ENCODE measurements at places on chromosomes 3 and 15. TPM values are rescaled to one million over a fixed set of nuclear protein-coding genes. Genes with fewer than 3 reads are reported as not detected.

- no peak for DNase-seq
Observed at GRCh38 chr3:132461544-132461943, 44.2 kb downstream of the DNAJC13 start.

DNA sequence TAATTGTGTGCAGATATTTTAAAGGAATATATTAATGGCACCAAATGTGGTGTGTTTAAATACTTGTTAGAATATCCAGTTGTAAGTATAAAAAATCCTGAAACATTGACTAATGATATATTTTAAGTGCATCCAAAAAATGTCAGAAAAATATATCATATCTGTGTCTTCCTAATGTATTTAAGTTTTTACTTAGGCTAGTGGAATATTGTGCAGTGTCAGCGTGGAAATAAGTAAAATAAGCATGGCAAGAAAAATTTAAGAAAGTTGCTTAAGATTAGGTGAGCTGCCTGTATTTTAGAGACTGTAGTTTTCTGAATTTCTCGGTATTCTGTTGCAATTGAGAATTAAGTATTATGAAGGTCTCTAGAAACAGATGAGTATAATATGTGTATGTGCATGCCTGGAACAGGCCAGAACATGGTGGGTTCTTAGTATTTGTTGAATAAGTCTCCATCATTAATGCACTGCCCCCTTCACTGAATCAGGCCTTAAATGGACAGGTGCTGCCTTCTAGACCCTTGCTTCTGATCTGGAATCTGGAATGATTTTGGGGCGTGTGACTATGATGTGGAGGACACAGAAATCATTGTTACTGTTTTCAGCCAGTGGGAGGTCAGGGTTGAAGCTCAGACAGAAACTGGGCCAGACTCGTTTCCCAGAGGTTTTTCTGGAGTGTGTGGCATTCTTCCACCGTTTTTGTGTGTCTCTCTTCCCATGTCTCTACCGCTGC is 86.1 kb downstream of the TRAK1 start:
- no peak for DNase-seq

DNA sequence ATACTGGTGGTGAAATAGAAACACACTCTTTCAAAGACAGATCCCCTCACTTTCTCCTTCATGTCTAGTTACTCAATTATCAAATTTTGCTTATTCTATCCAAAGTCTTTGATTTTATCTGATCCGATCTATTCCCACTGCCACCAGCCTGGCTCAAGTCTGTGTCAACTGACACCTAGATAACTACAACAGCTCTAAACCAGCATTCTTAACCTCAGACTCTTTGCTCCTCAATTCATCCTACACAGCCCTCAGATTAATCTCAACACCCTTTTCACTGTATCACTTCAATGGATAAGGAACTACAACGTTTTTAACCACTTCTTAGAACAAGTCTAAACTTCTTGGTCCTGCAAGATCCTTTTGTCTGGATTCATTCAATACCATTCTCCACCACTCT is 9.1 kb downstream of the KPNA1 start:
- no peak for DNase-seq

GRCh38 chr15:92471288-92471687 is 77.6 kb downstream of the ST8SIA2 start:
- no peak for DNase-seq

DNA sequence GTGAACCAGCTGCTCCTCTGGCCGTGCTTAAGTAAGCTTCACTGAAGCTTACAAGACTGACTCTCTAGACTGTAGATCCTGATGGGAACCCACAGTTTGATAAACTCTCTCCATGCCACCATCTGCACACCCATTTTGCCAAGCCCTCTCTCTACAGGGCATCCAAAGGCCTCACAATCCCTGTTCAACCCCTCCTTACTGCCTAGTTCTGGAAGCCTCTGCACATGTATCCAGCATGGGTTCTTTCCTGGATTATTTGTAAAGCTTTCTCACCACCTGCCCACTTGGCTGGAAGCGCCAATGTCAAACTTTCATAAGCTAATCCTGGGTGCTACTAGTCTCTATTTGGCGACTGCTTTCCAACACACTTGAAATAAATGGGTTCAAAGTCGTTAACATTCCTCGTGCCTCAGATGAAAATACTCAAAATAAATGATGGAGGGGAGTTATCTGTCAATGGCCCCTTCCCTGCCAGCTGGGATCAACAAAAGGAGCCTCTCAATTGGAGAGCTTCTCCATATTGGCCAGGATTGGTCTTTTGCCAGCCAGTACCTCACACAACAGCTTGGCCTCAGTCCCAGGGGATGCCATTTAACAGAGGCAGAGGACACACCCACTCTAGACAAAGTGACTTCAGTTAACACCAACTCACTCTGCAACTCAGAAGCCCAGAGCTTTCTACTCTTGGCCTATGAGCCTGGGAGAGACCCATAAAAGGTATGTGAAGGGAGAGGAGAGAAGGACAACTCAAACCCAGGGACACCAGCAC is 48.1 kb downstream of the SH3BP5 start:
- DNase-seq: peak; percentile 66

DNA sequence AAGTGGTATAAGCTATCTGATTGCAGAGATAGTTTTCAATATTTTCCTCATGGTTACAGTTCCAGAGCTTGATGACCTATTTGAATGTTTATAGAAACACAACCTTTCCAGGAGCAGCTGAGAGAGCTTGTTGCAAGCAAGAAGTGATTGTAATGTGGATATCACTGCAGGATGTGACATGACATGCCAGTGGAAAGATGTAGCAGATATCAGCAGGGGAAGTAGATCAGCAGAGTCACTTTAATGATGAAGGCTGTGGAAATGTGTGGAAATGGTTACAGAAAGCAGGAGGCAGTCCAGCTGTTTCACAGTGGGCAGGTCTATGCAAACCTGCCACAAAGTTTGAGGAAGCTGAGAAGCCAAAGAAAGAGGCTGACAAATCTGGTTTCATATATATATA is 21.0 kb downstream of the TMEM158 start:
- DNase-seq: no peak

DNA sequence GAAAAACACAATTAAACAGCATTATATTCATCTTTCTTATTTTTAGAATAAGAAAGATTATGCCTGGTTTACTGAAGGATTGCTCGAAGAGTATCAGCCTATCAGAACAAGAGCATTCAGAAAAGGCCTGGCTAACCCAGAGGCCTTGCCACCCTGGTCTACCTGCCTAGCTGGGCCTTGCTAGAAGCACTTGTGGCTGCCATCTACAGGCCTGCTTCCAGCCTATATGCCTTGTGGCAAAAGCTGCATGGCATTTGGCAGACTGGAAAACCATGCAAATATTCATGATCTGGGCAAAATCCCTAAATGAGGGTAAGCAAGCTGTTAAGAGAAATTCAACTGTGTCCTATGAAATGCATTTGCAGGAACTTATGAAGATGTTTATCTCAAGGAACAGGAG is 9.3 kb upstream of the ATP13A4 start:
- no peak for DNase-seq

DNA sequence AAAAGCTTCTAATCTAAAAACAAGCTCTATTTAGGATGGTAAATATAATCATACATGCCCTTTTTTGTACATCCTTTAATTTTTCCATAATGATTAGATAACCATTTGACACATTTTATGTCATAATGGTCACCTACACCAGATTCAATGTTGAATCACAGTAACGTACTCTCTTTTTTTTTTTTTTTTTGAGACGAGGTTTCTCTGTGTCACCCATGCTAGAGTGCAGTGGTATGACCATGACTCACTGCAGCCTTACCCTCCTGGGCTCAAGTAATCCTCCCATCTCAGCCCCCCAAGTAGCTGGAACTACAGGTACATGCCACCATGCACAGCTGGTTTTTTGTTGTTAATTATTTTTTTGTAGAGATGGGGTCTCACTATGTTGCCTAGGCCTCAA is 49.2 kb downstream of the PROS1 start:
- no peak for DNase-seq

GRCh38 chr3:100754563-100755334 is 45.5 kb downstream of the TFG start:
- DNase-seq: no peak

GRCh38 chr3:192747746-192748145 is 20.4 kb upstream of the FGF12 start:
- no peak for DNase-seq

GRCh38 chr3:9779075-9779593 is 9.4 kb upstream of the CAMK1 start:
- peak; percentile 3 for DNase-seq

DNA sequence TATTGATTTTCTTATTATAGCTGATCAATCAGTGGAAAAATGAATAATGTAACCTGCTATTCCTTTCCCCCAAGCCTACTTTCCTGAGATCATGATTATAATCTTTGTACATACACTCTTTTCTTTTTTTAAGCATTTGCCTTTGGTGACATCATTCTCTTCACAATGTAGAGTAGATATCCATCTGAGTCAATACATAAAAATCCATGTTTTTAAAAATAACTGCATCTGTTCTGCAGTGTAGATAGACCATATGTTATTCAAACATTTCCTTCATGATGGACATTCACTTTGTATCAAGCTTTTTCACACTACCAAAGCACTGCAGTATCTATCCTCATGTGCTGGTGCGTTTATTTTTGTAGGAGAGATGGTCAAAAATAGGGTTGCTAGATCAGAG is 211.1 kb downstream of the PTPRG start:
- no peak for DNase-seq

DNA sequence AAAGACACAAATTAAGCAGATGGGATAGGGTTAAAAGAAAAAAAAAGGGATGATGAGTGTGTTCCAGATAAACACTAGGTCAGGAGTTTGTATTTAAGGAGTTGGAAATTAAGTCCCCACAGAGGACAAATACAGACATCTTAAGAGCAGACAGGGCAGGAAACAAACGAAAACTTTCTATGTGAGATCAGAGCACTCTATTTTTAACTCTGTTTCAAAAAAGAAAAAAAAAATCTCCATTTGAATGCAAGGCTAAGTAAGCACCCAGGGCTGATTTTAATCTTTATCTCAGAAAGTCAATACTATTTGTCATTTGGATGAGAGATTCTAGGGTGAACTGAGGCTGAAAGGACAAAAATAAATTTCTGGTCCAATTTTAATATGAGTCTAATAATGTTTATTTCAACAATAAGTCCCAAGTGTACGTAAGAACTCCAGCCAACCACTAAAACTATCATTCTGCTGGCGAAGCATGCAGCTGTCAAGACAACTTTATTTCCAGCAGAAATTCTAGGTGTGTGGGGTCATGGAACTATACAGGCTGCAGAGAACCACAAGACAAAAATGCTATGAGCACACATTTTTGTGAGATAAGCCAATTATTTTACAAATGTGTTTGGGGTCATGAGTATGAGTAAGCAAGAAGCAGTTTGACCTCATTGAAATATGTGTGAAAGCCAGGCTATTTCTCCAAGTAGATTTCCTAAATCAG is 186.1 kb downstream of the FMN1 start:
- DNase-seq: no peak

DNA sequence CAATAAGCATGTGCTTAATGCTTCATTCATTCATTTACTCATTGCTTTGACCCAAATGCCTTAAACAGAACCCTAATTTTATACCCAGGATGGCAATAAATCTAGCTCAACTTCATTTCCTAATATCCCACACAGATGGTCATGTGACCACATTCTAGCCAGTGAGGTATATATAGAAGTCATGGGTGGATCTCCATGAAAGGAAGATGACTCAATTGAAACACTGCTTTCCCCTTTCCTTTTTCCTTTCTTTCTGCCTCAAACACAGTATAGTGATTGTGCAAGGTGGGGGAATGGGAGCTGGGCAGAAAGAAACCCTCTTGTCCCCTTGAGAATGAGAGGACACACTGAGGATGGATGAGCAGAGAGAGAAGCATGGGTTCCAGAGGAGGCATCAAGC is 183.5 kb upstream of the PRICKLE2 start:
- DNase-seq: no peak

GRCh38 chr15:51218299-51218938 is 120.0 kb downstream of the CYP19A1 start:
- no peak for DNase-seq

GRCh38 chr3:182795389-182795782 is 2.1 kb downstream of the ATP11B start:
- no peak for DNase-seq

- no peak for DNase-seq
Observed at GRCh38 chr3:194622621-194623340, 10.4 kb downstream of the TMEM44 start.

DNA sequence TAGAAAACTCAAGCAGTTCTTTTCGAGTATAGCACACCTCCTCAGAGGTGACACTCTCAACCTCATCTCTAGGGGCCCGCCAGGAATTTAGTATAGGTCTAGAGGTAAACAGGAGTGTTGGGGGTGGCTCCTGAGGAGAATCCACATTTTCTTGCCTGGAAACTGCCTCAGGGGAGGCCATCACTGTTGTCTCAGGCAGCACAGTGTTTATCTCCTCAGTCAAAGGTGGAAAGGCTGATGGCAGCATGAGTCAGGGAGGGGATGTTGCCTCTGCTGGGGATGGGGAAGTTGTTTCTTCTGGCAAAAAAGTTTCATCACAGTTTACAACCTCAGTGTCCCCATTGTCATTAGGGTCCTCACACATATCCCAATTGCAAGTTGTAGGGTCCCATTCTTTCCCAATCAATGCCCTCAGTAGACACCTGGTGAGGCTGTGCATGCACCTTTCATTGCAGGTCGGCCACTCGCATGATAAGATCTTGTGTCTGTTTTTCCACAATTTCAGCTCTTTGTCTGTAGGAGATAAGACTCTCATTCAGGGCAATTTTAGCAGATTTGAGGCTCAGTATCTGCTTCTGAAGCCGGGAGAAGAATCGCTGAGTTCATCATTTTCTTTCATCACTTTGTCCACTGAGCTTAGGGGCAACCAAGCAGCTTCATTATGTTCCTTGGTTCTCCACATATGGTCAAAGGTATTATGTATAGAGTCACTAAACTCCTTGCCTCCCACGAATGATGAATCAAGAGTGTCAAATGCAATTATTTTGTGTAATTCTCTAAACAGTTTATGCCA is 25.8 kb downstream of the NAALADL2 start:
- no peak for DNase-seq

- no peak for DNase-seq
Observed at GRCh38 chr3:95350049-95350448, 1287.2 kb downstream of the NSUN3 start.

DNA sequence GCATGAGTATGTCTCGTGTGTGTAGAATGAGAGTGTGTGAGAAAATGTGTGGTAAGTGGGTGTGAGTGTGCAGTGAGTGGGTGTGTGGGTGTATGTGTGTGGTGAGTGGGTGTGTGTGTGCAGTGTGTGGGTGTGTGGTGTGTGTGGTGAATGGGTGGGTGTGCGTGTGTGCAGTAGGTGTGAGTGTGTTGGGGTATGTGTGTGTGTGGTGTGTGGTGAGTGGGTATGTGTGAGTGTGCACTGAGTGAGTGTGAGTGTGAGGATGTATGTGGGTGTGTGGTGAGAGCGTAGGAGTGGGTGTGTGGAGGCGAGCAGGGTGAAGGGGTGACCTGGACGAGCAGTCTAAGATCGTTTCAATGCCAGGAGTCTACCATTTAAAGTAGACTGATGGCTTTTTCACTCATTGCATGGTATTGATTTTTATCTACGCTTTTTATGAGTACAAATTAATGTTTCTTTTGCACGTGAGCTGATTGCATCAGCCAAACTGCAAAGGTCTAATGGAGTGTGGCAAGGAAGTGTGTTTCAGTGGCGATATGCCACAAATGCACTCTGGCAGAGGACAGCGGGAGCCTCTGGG is 1.6 kb upstream of the CPN2 start:
- no peak for DNase-seq

The CAMKV gene
- not detected for total RNA-seq

The NRROS gene
- total RNA-seq: 6.0 TPM

The GOLGA8O gene
- total RNA-seq: 1.6 TPM

The POPDC2 gene
- total RNA-seq: 677 TPM

The TMOD2 gene
- 6.0 TPM for total RNA-seq

The ESYT3 gene
- total RNA-seq: 0.91 TPM

The GOLGA6A gene
- not detected for total RNA-seq

The CKMT1B gene
- total RNA-seq: 5.5 TPM

The OXTR gene
- total RNA-seq: 0.59 TPM

The GOLGA8S gene
- 0.16 TPM for total RNA-seq
